ENCODE measurements at places on chromosomes 1 and 21.

GRCh38 chr1:171769754-171770153 lies 11.7 kb upstream of the METTL13 start:
- no peaks in the 10 kb centered on the region for H3K36me3 ChIP-seq
- DNase-seq: no peak
- H3K27me3 ChIP-seq: peaks cover 28% of the 10 kb centered on the region
- H3K27ac ChIP-seq: no peak overlapping the region
- no peaks in the 10 kb centered on the region for H3K4me1 ChIP-seq

GRCh38 chr1:113027449-113027848 lies 45.5 kb upstream of the LRIG2 start:
- DNase-seq: no peak
- no peaks in the 10 kb centered on the region for H3K27me3 ChIP-seq
- H3K27ac ChIP-seq: no peak overlapping the region
- H3K4me1 ChIP-seq: no peaks in the 10 kb centered on the region
- no peaks in the 10 kb centered on the region for H3K36me3 ChIP-seq

GRCh38 chr21:25487046-25487594 lies 120.2 kb downstream of the MRPL39 start:
- no peak overlapping the region for H3K4me3 ChIP-seq
- no peak overlapping the region for H3K27ac ChIP-seq
- peaks cover 29% of the 10 kb centered on the region for H3K27me3 ChIP-seq
- DNase-seq: no peak
- H3K4me1 ChIP-seq: peaks cover 8% of the 10 kb centered on the region

- peaks cover 17% of the 10 kb centered on the region for H3K27me3 ChIP-seq
- H3K4me1 ChIP-seq: no peaks in the 10 kb centered on the region
- DNase-seq: no peak
- H3K27ac ChIP-seq: no peak overlapping the region
- H3K36me3 ChIP-seq: no peaks in the 10 kb centered on the region
Observed at GRCh38 chr1:14511796-14512585, 86.5 kb upstream of the KAZN start.

- no peak for DNase-seq
- no peaks in the 10 kb centered on the region for H3K4me1 ChIP-seq
- no peak overlapping the region for H3K4me3 ChIP-seq
- H3K36me3 ChIP-seq: no peaks in the 10 kb centered on the region
Observed at GRCh38 chr1:166379447-166379846, 212.6 kb upstream of the FAM78B start.

- H3K4me1 ChIP-seq: peaks cover 80% of the 10 kb centered on the region
- H3K36me3 ChIP-seq: peaks cover 54% of the 10 kb centered on the region
- peak overlapping the region; percentile 99 for H3K4me3 ChIP-seq
- H3K27me3 ChIP-seq: no peaks in the 10 kb centered on the region
- peak; percentile 17 for DNase-seq
Observed at GRCh38 chr1:101235216-101235695, 1.6 kb upstream of the S1PR1 start.

DNA sequence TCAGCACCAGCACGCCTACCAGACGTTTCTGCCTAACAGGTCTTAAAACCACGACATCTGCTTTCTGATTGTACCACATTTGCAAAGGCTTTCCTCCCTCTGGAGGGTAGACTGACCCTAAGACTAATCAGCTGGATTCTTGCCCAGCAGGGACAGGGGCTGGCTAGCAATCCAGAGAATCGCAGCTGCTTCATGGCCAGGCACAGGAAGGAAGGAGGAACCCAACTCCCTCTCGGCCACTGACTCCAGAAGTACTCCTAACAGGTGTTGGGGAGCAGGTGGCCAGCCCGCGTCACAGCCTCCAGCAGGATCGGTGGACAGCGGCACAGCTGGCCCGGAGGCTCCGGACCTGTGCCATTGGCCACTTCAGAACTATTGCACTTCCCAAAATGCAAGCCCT lies 180.8 kb downstream of the NPHP4 start:
- no peak overlapping the region for H3K27ac ChIP-seq
- H3K36me3 ChIP-seq: no peaks in the 10 kb centered on the region
- DNase-seq: no peak
- H3K27me3 ChIP-seq: peaks cover 9% of the 10 kb centered on the region
- no peaks in the 10 kb centered on the region for H3K4me1 ChIP-seq

GRCh38 chr1:13462682-13463081 lies 51.1 kb downstream of the LRRC38 start:
- H3K4me3 ChIP-seq: no peak overlapping the region
- peaks cover 43% of the 10 kb centered on the region for H3K27me3 ChIP-seq
- H3K27ac ChIP-seq: no peak overlapping the region
- no peaks in the 10 kb centered on the region for H3K4me1 ChIP-seq

DNA sequence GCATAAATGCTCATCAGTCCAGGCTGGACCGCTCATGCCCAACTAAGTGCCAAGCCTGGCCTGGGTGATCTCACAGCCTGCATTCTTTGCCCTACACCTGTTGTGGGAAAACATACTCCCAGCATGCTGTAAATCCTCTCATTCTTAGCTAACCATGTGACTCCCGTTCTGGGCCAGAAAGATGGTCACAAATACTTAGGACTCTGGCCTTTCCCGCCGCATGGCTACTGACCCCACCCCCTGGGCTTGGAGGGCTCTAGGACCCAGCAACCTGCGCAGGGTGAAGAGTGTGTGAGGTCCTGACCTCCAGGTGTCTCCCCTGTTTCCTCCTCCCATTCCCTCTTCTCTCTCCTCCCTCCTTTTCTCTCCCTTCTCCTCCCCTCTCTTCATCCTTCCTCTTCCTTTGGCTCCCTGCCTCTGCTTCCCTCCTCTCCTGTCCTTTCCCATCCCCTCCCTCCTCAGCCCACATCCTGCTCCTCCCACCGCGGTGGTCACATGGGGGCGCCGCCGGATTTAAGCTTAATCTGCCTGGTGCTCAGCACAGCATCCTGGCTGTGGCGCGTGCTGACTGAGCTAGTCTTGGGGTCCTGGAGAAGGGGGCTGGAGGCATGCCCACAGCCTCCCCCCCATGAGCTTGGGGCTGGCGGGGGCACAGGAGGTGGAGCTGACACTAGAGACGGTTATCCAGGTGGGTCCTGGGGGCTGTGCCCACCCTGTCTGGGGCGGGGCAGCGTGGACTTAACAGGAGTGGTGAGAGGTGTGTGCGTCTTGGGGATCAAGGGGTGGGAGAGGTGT lies at the start of gene CROCC:
Gene CROCC (plus strand): TSS at position 541 of the 795 bp plus-strand sequence. CDS start 88 bp downstream, at position 629.
- DNase-seq: no peak
- peak within 1 kb of the TSS; percentile 77 for H3K4me3 ChIP-seq
- peak within 1 kb of the TSS; percentile 71 for H3K27ac ChIP-seq
- H3K4me1 ChIP-seq: peaks cover 45% of the 10 kb centered on the region
- H3K27me3 ChIP-seq: no peaks in the 10 kb centered on the region
- peaks cover 2% of the 10 kb centered on the region for H3K36me3 ChIP-seq

Measured in central memory CD8-positive, alpha-beta T cell (primary cell).